Activated T-helper 1 cell treated with anti-CD3 and anti-CD28 coated beads, Interleukin-12 subunit alpha, Interleukin-12 subunit beta, Interleukin-2, Interleukin-4 antibody, amounts not matched to agents 30 ng/mL and 10 ng/mL and 1 ng/mL, durations not matched to agents 14 hours and 24 hours and 36 hours (primary cell): ENCODE measurements at places on chromosomes 2 and 18.

- DNase-seq, result no peak
Observed at GRCh38 chr2:219569635-219570034, 1.7 kb downstream of the OBSL1 start.

DNA sequence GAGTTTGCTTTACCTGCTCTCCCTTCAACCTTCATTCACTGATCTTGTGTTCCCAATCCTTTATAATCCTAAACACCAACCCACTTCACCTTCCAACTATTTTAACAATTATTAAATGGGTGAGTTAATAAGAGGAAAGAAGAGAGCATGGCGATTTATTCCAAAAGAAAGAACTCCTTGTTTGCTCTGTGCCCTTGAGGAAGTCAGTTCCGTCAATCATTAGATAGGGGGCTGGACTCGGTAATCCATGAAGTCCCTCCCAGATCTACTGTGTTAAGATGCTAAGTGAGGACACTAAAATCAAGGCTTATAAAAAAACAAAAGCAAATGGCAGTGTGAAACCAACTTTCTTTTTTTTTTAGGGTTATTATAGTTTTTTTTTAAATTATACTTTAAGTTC, 589.9 kb downstream of the XIRP2 start:
- no peak for DNase-seq

- no peak for DNase-seq
Observed at GRCh38 chr2:189633392-189633811, 27.9 kb upstream of the ASNSD1 start.

GRCh38 chr2:240407090-240407489, 28.4 kb upstream of the GPC1 start:
- DNase-seq, result no peak

GRCh38 chr2:23053601-23054000, 331.4 kb upstream of the KLHL29 start:
- DNase-seq, result no peak

DNA sequence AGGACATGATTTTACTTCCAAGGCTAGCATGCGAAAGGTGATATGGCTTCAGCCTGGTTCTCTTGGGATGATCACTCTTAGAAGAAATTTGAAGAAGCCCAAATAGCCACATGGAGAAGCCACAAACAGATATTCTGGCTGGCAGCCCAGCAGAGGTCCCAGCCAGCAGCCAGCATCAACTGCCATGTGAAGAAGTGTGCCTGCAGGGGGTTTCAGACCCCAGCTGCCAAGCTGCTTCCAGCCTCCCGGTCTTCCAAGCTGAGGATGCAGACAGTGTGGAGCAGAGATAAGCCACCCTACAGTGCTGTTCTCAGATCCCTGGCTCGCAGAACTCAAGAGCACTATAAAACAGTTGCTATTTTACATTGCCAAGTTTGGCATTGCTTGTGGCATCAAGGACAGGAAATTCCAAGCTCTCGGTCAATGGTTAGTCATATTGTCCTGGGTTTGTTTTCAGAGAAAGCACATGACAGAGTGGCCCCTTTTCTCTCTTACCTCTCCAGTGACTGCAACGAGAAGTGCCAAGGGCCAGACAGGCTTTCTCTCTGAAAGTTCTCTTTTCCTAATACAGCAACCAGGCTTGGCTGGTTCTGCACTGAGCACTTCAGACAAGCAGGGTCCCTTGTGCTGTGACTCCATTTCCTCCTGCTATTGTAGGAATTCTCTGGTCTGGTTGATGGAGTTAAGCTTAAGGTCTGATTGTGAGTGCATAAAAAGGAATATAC, 223.7 kb downstream of the ANKRD30B start:
- DNase-seq, result no peak

GRCh38 chr2:130778781-130779180, 23.4 kb downstream of the AMER3 start:
- no peak for DNase-seq

GRCh38 chr2:187445051-187445450, 3.0 kb downstream of the CALCRL start:
- no peak for DNase-seq

DNA sequence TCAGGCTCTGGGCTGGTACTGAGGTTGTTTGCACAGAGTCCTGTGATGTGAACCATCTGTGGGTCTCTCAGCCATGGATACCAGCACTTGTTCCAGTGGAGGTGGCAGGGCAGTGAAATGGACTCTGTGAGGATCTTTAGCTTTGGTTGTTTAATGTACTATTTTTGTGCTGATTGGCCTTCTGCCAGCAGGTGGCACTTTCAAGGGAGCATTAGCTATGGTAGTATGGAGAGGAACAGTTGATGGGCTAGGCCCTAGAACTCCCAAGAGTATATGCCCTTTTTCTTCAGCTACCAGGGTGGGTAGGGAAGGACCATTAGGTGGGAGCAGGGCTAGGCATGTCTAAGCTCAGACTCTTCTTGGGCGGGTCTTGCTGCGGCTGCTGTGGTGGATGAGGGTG, 257.0 kb upstream of the GYPC start:
- DNase-seq, result no peak

DNA sequence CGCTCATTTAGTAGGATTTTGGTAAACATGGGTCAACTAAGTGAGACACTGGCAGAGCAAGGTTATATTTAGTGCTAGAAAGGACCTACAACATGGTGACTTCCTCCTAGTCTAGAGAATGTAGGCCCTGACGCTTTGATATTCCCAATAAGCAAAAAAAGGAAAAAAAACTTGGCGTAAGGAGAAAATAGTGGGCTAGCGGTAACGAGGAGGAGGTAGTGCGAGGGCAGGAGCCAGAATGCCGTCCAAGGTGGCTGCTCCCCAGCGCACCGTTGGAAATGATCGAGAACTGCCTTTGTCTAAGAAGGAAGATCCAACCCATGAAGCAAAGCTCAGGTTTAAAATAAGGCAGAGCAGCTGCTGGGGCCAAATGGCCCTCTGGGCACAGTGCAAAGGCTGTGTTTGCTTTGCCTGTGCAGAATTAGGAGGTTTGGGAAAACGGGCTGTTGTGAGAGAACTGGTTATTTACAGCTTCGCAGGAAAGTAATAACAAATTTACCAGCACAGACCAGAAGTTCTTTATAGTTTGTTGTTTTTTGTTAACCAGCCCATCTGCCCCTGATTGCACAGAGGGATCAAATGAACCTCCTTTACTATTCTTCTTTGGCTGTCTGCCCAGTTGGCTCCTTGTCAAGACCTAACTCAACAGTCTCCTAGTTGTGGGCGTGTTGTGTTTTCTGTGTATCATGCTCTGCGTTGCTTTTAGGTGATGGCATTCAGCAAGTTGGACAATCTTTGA, 86.6 kb downstream of the ITGB1BP1 start:
- no peak for DNase-seq

DNA sequence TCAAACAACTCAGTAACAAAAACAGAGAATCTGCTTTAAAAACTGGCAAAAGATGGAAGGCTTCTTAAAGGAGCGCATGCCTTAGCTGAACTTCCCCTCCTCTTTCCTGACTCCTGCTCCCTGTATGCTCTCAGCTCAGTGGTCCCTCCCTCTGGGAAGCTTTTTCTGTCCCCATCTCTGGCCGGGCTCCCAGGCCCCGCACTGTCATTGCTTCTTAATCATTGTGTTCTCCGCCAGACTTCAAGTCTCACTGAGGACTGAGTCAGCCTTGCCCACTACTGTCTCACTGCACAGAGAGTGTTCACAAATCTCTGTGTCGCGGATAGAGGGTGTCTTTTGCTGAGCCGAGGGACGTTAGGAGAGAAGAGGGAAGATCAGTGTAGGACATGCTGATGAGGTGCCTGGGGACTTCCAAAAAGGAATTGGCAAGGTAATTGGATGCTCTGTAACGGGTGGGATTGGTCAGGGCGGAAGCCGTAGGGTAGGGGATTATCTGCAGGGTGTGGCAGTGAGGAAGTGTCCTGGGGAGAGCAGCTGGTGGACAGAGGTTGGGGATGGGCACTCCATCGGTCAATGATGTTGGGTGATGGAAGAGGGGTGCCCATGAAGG, 16.2 kb downstream of the TOGARAM2 start:
- no peak for DNase-seq

DNA sequence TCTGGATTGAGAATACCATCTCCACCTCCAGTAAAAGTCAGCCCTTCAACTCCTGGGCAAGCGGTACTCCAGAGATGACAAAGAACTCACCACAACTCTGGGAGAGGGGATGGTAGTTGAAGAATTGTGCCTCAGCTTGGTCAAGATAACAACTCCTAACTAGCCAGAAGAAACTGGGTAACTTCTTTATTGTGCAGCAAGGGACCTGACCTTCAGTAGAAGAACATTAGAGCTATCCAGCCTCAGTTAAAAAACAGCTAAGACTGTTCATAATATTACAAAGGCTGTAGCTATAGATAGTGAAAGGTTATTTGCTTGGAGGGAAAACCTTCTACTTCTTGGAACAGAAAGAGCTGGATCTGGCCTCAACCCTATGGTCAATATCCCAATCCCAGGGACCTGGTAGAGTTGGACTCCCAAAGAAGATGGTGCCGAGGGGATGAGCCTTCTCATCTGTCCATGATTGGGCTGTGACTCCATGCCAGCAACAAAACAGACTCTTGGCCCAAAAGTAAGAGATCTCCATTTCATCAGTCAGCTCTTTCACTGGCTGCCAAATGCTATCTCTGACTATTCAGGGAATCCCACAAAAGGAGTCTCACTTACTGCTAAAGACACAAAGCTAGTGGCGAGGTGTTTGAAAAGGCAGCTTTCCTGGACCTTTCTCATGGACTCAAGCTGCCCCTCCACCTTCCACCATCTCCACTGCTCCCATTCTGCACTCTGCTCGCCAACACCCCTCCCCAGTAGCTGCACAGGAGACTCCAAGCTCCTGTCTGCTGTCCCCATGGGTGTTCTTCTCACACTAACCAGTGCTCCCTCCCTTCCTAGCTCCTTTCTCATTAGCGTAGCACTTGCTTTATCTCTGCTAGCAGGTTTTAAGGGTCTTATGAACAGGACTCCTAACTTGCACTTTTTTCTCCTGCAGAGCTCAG, 145.8 kb downstream of the CAPN13 start:
- no peak for DNase-seq

- DNase-seq, result no peak
Observed at GRCh38 chr2:44178950-44179349, 10.3 kb downstream of the PPM1B start.

- DNase-seq, result no peak
Observed at GRCh38 chr2:168466834-168467565, 10.9 kb downstream of the CERS6 start.

DNA sequence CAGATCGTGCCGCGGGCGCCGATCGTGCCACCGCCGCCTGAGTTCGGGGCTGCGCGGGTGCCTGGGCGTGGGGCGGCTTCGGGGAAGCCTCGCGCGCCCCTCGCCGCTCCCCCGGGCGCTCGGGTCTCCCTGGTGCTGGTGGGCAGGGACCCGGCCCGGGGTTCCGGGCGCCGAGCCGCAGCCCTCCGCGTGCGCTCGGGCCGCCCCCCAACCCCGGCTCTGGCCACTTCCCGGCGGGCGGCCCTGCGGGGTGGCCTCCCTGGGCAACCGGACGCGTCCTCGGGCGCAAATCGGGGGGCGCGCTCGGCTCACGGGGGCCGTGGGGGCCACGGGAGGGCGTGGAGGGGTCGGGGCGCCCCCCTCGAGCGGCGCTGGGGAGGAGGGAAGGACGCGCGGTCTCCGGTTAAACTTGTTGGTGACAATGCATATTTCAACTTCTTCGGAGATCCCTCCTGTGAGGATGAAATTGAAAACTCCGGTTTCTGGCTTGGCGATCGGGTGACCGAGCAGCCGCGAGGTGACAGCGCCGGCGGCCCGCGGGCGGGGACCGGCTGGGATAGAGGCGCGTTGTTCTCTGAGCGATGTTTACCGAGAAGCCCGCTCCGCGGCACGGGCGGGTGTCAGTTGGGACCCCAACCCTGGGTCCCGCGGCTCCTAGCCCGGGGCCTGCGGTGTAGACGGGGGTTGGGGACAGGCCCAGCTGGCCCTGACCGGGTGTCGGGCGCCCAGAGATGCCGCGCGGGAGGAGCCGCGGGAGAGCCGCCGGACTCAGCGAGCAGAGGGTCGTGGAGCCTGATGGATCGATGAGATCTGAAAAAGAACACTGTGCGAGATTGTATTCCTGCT, 676 bp downstream of the SH3BP4 start:
- no peak for DNase-seq
